ENCODE measurements at places on chromosomes 7 and 10.
A peak's percentile ranks its signal among the peaks of the same experiment; 100 is the strongest.

- DNase-seq, result no peak
Measured at GRCh38 chr7:95723583-95724180, 48.7 kb upstream of the DYNC1I1 start.

DNA sequence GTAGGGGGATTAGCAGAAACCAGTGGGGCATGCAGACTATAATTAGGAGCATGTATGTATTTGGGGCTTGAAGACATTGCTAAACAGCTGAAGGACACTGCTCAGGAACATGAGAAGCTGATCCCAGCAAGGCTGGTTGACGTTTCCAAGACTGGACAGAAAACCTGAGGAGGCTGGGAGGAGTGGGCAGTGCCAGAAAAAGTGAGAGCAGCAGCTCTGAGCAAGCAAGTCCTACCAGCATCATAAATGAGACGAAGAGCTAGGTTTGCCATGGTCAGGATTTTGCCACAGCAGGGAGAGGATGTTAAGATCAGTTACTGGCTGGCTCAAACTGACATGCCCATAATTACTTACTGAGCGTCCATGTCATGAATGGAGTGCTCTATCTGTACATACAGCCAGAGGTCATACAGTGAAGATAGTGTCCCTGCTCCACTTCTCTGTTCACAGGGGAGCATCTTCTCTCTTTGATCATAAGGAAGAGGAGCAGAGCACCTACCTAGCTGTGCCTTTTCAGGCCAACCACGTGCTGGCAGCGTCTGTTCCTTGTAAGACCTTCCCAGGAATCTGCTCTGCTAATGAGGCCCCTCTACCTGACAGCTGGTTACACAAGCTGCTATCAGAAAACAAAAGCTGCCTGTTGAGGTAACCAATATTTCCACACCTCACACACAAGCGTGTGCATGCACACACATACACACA, 44.7 kb downstream of the PDE1C start:
- no peak for DNase-seq

DNA sequence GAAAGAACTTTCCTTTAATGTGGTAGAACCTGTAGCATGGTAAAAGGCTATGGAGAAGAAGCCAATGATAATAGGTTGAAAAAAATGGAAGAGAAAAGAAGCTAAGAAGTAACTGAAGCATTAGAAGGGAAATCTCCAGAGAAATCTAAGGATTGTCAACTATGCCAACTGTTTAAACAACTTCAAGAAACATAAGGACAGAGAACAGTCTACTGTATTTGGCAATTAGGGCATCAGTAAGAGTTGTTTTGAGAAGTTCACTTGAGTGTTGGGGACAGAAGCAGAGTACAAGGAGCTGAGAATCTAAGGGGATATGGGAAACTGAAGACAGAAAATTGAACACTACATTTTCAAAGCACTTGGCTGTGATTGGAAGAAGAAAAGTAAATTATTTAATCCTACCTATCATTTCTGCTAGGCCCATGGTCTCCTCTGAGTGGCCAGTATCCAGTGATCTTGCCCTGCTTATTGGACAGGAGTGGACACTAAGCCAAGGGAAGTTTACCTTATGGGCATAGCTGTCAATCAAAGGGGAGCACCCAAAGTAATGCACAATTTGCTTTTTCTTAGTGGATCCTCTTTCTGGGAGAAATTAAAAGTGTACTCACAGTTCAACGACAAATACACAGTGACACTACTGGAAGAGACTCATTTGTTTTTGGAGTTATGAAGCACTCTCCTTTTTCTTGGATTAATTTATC, 56.4 kb upstream of the CCDC71L start:
- no peak for DNase-seq

DNA sequence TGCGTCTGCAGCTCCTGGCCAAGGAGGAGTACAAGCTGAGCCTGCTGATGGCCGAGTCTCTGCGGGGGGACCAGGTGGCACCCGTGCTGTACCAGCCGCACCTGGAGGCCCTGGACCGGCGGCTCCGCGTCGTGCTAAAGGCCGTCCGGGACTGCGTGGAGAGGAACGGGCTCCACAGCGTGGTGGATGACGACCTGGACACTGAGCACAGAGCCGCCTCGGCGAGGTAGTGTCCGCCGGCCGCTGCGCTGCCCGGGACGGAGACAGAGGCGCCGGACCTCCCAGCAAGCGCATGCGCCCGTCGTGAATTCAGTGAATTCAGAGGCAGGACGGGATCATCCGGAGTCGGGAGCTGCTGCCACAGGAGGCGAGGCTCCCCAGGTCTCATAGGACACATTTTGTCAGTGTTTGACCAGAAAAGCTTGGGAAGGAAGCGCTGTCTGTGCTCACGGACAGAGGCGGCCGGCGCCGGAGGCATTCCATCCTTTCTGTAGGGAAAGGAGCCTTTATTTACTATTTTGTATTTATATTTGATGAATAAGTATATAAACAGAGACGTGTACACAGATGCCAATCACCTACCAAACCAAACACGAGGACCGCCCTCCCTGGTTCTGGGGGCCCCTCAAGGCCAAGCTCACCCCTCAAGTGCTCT, 30.1 kb upstream of the FOXL3 start:
- peak; percentile 87 for DNase-seq

- peak; percentile 95 for DNase-seq
Measured at GRCh38 chr10:96586419-96587263, at the start of gene TM9SF3. TM9SF3 (minus strand) TSS chr10:96587012; CDS start chr10:96586835, 177 bp downstream.

GRCh38 chr7:129053938-129054437, 923 bp downstream of the TNPO3 start:
- DNase-seq, result no peak

DNA sequence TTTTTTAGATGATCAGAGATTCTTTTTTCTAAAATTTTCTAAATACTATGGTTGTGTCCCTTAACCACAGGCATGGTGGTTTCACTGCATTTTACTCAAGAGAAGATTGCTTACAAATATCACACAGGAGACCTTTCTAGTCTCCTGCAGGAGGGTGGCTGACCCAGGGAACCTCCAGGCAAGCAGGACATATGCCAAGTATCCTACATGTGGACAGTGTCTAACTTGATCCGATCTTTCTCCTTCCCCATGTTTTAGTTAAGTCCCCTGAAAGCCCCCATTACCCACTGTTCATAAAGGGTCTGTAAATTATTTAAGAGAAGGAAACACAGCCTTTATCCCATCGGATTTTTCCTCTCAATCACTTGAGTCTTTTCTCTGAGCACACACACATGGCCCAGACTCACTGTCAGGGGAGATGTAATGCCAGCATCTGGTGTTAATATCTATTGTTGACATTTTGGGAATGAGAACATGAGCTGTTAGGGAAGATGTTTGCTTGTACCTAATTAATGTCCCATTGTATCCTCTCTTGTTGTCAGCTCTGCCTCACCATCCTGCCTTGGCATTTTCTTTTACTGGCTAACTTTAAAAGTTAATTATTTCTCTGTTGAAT, 755.2 kb downstream of the AUTS2 start:
- DNase-seq, result no peak

DNA sequence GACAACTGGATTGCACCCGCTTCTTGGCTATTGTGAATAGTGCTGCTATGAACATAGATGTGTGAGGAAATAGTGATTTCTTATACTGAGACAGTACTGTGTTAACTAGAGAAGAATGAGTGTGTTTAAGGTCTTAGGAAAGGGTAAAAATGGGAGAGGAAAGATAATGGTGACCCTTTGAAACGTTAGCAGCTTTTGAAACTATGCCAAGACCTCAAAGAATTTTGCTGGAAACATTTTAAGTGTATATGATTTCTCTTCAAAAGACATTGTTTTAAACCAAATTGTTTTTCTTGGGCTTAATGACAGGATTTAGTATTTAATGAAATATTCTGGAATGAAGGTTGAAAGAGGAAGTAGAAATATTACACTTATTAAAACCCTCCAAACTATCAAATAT, 100.8 kb upstream of the ARHGAP21 start:
- no peak for DNase-seq

DNA sequence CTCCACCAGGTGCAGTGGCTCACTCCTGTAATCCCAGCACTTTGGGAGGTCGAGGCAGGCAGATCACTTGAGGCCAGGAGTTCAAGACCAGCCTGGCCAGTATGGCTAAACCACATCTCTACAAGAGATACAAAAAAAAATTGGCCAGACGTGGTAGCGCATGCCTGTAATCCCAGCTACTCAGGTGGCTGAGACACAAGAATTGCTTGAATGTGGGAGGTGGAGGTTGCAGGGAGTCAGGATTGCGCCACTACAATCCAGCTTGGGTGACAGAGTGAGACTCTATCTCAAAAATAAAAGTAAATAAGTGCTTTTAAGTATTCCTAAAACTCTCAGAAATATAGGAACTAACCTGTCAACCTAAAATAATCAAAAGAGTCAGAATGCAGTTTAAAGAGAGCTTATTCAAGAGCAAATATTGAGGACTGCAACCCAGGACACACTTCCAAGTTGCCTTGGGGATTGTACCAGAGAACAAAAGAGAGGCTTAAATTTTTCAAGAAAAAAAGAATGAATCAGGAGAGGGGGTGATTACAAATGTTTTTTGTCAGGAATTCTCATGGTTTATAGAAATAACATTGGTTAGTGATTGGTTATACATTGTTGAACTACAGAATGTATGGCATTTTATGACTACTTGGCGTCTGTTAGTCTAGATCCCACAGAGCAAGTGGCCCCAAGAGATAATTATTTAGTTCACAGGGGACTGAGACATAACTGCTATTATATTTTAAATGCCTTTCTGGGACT, 33.2 kb upstream of the PPP1R9A start:
- no peak for DNase-seq

- DNase-seq, result no peak
Measured at GRCh38 chr7:39741942-39742623, 118.7 kb downstream of the RALA start.

GRCh38 chr10:62043421-62044021, 142.0 kb downstream of the ARID5B start:
- no peak for DNase-seq

GRCh38 chr10:127815147-127815546, 77.6 kb downstream of the CLRN3 start:
- no peak for DNase-seq

GRCh38 chr7:16881844-16882243, at the start of gene AGR3:
AGR3 (minus strand) TSS chr7:16881983; CDS start chr7:16878618, 3,365 bp downstream.
- no peak for DNase-seq

DNA sequence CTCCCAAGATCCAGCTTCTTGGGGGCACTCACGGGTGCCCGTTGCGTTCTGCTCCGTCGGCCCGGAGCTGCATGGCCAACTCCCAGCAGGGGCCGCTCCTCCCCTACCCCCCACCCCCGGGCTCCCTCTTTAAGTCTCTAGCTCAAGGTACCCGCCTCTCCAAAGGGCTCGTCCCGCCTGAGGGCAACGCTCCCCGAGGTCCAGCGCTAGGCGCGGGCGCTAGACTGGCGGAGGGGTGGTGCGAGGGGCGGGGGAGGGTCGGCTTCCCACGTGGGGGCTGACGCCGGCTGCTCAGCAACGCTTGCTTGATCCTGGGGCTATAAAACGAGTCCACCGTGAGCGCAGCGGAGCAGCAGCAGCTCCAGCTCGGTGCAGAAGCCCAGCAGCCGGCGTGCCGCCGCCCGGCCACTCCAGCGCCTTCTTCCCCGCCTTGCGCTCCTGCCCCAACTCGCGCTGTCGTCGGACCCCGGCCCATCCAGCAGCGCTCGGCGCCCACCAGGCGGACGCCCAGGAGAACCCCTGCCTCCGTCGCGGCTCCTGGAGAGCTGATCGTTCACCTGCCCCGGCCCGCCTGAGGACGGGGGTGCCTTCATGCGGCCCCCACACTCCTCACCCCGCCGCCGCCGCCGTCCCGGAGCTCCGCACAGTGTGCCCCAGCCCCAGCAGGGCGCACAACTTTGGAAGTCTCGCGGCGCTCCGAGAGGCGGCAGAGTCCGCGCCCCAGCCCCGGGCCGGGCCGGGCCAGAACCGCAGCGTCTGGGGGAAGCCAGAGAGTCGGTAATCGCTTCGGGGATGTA, at the start of gene ADRA2A:
TSS of gene ADRA2A (plus strand) at position 348 of the 797 bp plus-strand sequence. CDS start 968 bp downstream, outside the sequence.
- DNase-seq, result no peak

DNA sequence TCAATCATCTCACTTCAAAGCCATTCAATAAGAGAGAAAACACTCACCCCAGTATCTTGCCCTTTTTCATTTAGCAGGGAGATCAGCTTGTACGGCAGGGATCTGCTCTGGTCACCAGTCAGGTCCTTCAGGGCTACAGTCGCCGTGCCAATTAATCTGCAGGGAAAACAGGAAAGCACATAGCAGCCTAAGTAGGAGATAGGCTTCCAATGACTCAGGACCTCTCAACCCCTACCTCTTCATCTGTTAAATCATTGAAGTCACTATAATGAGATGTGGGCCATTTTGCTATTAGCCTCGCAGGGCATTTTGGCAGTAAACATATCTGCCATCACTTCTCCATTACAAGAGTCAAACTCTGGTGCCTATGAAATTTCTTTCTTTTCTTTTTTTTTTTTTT, 50.8 kb downstream of the MYOF start:
- no peak for DNase-seq

DNA sequence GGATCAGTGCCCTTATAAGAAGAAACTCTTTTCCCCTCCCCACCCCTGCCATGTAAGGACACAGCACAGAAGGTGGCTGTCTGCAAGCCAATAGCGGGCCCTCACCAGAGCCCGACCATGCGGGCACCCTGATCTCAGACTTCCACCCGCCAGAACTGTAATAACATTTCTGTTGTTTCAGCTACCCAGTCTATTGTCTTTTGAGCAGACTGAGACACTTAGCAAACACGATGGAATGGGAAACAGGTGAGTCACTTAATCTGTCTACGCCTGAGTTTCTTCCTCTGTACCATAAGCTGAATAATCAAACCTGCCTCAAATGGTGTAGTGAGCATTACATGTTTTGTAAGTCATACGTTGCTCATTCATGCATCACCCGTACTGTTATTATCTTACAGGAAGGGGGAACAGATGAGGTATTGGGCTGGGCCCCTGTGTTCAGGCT, 58.2 kb downstream of the STRA8 start:
- DNase-seq, result no peak

DNA sequence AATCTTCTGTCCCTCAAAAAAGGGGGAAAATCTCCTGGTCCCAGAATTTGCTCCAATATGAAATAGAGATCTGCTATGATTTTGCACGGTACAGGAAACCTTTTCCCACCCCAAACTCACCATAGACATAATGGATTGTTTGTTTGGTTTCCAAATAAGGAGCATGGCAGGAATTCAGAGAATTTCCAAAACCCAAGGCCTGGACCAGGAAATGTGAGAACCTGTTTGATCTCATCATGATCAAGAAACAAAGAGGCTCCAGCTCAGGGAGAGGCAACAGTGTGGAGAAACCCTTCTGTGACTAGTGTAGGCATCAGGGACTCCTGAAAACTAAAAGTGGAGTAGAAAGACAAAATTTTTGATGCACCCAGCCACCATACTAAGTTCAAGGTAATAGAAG, 1548.1 kb upstream of the LRRTM3 start:
- DNase-seq, result no peak
